Tongue (tissue), 3 donors: ENCODE measurements at places on chromosomes 3 and 15. TPM values are rescaled to one million over a fixed set of nuclear protein-coding genes. Genes with fewer than 3 reads are reported as not detected.

EPHA3 gene
- 65.6 TPM for total RNA-seq

XIRP1 gene
- 113 TPM for total RNA-seq

WDR93 gene
- not detected for total RNA-seq

RETNLB gene
- total RNA-seq, result not detected
